ENCODE measurements at places on chromosomes 3 and 15.

DNA sequence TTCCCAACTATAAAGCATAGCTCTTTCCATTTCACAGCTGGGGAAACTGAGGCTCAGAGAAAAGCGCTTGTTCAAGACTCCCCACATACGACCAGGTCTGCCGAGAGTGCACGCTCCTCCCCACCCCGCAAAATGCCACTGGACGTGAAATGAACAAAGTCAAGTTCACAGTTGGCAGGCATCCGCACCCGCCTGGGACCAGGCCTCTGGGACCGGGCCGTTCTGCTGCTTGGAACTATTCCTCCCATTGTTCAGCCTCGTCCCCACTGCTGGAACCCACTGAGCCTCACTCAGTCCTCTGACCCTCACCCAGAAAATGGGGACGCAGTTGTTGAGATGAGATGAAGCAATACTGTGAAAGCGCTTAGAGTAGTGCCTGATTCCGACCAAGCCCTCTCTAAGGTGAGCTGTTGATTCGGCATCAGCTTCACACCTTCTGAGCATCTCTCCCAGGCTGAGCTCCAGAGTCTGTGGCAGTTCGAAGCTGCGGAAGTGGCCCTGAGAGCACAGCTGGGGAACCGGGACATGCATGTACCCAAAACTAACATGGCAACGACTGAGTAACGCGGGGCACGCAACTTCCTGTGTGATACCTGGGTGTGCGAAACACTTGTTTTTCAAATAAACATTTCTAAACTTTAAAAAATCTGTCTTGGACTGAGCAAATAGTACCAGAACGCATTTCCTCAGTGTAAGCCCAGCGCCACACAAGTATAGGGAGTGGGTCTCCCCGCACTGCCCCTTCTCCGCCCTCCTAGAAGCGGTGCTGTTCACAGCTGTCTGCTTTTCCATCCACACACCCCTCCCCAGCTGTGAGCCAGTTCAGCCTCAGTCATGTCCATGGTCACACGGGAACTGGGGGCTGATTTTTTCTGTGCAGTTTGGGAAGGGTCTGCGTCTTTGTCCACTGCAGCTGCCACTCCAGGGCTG lies 93.4 kb downstream of the CHSY1 start:
- DNase-seq = no peak

DNA sequence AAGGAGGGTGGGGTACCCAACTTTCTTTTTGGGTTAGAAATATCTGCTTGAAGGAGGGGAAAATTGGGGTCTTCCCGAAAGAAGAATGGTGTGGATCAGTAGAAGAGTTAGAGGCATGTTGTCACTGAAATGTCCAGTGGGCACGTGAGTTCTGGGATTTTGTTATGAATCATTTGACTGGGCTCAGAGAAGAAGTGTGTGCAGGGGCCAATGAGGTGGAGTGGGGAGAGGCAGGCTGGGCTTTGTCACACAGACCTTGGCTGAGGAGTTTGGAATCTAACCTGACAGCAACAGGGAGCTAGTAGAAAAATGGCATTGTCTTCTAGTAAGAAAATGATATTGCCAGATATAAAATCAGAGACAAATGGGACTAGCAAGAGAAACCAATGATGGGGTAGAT lies 436.8 kb downstream of the MFSD1 start:
- peak; percentile 49 for DNase-seq

DNA sequence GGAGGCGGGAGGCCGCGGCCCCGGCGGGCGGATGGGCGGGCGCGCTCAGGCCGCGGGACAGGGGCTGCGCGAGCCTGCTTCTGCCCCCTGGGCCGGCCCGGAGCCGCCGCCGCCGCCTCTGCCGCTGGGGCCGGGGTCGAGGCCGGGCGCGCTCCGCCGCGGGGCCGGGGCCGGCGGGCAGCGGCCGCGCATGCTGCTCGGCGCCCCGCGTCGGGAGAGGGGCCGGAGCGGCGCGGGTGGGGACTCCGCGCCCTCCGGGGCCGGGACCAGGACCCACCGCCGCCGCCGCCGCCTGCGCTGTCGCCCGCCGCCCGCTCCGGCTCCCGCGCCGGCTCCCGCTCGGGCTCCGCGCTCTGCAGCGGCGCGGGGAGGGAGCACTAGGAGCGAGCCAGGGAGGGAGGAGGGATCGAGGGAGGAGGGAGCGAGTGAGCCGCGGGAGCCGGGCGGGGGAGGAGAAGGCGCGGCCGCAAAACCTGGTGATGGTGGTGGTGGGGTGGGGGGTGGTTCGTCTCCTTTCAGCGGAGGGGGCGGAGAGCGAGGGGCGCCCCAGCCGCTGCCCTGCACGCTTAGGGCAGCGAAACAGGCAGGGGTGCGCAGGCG lies at the start of gene LINGO1:
LINGO1 (minus strand) TSS at position 379 of the 600 bp plus-strand sequence. CDS start 597 bp downstream, outside the sequence.
- DNase-seq = peak; percentile 2

GRCh38 chr3:130975251-130975650 lies 51.4 kb downstream of the ASTE1 start:
- DNase-seq = no peak
